Activated CD4-positive, alpha-beta T cell treated with anti-CD3 and anti-CD28 coated beads for 48 hours (primary cell): ENCODE measurements at places on chromosomes 16 and 17.

DNA sequence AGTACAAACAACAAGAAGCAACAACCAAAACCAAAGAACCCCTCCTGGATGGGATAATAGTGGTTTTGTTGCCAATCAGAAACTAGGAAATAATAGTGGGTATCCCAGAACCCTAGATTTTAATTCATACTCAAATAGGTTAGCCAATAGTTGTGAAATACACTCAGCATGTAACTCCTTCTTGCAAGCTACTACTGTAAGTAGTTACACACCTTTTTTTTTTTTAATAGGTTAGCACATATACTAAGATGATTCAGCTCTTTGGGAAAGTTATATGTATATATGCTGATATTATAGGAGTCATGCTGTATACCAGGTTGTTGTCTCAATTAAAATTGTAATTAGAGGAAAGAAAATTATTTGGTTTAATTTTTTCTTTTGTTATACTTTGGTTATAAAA lies 92.5 kb upstream of the HAS3 start:
- DNase-seq = no peak

DNA sequence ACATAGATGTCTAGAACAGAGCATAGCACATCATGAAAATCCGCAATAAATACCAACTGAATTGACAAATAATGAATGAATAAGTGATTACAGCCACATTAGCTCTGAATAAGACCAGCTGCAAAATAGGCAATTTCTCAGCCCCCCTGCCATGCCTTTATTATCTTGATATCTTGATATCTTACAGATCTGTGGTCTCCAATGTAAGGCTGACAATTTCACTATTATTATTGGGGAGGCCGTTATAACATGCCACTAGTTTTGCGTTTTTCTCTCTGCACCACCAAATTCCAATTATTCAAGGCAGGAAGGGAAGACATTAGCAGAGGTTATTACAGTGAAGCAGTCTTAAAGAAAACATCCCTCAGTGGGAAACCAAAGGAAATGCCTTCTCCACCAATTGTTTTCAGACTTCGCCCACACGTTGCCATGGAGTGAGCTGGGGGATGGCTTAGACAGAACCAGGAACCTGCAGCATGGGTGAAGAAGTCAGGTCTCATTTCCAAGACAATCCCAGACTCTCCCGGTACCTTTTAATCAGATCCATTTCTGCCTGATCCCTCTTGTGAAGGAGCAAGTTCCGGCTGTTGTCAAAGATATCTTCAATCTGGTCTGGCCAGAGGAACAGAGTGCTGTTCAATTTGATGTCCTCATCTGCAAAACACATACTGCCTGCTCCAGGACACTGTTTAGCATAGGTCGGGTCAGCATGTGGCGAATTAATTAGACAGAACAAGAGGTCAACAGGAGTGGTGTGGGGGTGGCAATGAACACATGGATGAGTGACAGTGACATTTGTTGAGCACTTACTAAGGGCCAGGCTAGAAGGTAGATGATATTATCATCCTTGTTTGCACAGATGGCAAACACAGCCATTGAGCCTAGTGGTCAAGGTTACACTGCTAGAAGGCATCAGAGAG lies 46.4 kb downstream of the DNAH3 start:
- no peak for DNase-seq

DNA sequence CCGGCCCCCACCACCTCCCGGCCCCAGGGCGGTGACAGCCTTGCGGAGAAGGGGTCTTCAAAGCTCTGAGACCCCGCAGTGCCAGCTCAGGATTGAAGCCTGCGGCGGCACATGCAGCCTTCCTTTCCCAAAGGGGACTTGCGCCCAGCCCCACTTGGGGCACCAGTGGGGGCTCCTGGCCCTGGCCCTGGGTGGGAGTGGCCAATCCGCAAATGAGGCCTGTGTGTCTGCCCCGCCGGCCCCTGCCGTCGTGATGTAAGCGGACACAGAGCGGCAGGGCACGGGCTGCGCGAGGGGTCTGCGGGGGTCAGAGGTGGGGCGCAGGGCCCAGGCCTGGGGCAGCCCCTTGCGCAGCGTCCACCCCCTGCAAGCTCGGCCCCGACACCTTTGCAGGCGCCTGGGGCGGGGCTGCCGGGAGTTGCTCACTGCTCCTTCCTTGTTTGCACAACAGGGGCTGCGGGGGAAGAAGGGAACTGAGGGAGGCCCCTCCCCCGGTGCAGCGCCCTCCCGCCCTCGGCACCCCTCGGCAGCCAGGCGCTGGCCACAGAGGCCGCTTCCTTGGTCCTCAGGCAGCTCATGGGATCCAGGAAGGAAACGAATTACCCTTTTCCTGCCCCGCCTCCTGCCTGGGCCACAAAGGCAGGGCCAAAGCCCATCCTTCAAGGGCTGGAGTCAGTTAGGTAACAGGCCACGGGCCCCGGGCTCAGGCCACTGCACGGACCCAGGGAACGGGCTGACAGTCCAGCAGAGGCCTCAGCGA lies 2.9 kb downstream of the SLC16A3 start:
- no peak for DNase-seq

GRCh38 chr17:83131401-83132011 lies 52.1 kb downstream of the METRNL start:
- DNase-seq = no peak

DNA sequence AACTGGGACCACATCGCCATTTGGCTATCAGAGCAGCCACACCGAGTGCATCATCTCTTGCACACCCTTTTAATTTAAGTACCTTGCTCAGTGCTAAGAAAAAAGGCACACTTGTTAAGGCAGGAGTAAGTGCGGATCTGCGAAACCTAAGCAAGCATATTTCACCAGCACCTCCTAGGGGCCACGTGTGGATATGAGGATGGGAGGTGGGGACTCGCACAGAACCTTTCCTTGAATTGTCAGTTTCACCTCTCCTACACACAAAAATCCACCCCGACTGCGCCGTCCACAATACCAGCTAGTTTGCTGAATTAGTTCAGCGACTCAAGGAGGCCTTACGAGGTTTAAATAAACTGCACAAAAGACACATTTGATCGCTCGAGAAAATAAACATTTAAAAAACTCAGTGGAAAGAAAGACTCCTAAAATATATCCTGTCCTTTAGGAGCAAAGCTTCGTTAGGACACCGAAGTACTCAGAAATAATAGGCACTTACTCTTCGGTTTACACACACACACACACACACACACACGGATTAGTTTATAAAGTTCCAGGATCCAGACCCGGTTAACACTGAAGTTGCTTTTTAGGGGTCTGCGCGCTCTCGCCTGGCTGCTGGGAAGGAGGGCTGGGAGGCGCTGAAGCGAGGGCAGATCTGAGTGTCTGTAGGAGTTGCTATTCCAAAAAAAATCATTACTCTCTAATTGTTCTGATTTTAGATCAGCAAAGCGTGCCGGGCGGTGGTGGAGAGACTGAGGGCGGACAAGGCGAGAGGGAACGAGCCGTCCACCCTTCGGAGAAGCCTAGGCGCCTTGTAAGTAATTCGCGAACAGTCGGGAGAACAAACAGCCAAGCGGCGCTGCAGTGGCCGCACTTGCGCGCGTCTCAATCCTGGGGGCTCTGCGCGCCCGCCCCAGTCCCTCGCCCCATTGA lies 1.0 kb upstream of the KCNJ2 start:
- peak; percentile 45 for DNase-seq

DNA sequence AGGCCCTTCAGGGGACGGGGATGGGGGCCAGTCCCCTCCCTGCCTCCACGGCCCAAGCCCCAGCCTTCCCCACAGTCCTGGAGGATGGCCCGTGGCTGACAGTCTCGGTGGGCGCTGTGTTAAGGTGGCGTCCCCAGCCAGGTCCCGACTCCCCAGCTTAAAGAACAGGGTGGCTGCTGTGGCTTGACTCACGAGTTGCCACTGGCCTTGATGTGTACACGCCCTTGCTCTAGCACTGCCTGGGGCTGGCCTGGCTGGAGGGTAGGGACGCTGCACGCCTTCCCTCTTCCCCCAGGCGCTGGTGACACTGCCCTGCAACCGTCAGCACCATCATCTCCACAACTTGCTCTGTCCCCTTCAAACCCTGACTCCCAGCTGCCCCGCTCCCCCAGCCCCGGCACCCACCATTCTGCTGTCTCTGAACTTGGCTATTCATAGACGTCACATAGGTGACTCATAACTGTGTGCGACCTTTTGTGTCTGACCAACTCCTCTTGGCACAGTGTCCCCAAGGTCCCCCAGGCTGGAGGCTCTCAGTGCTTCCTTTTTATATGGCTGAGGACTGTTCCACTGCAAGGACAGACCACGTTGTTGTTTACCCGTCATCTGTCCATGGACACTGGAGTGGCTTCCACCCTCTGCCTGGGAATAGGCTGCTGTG lies 6.3 kb downstream of the GNPTG start:
- no peak for DNase-seq

GRCh38 chr17:68621065-68621464 lies 19.9 kb upstream of the FAM20A start:
- DNase-seq = no peak

- DNase-seq = no peak
Measured at GRCh38 chr16:52629296-52629695, 82.4 kb upstream of the TOX3 start.
